ENCODE measurements at places on chromosomes 7 and 10.

DNA sequence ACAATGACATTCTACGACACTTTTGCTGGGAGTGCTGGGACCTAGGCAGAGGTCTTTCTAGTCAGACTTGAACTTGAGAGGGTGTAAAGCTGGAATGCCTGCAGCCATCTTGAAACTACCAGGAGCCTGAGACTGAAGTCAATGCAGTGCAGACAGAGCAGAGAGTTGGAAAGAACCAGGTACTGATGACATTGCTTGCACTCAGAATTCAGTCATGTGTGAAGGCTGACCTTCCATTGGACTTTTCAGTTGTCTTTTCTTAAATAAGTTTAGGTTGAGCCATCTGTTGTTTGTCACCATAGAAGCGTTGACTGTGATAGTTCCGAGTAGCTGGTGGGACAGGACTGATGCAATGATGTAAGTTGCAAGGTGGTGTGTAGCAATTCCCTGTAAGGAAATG is 3.1 kb upstream of the PLPP4 start:
- DNase-seq = no peak

GRCh38 chr7:45658716-45659495 is 84.7 kb downstream of the ADCY1 start:
- DNase-seq = no peak

GRCh38 chr10:4195213-4195612 is 410.2 kb upstream of the KLF6 start:
- no peak for DNase-seq

DNA sequence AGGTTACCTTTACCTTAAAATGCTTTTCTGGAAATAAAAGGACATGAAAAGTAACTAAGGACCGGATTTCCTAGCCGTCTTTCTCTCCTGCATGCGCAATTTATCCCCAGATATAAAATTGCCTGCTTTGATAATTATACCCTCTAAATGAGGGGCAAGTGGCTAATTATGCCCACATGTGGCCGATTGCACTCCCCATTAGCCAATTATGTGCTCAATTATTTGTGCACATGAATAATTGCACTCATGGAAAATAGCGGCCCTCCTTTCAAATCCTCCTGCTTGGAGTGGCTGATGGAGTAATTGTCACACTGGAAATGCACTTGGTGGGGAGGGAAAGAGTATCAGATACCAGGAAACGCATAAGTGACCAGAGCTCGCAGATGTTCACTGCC is 66.4 kb upstream of the ATRNL1 start:
- no peak for DNase-seq

DNA sequence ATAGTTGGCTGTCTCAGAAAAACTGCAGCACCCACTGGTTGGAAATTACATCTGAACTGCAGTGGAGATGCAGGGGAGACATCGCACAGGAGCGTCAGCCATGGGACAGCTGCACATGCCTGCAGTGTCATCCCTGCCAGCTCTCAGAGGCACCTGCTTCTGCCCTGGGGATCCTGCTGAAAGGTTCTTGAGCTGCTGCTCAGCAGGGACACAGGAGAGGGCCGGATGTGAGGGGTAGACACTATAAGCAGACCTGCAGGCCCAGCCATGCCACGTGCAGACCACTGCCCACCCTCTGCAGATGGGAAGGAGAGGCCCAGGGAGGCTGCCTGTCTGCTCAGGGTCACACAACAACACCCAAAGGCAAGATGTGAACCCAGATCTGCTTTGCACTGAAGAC is 601.4 kb downstream of the DNAJB6 start:
- DNase-seq = no peak

DNA sequence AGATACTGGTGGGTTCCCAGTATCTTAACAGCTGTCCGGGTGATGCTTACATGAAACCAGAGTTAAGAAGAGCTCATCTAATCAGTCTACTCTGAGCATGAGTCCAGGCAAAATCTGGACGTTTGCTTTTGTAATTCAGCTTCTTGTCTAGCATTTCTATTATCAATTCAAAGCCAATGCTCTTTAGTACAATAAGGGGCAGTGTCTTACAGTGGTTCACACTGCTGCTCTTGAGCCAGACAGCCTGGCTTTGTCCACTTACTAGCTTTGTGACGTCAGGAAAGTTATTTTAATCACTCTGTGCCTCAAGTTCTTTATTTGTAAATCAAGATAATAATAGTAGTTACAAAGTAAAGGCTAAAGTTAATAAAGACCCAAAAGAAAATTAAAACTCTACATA is 227.3 kb upstream of the TCF7L2 start:
- no peak for DNase-seq

GRCh38 chr10:105681051-105681450 is 1040.0 kb downstream of the SORCS3 start:
- no peak for DNase-seq

GRCh38 chr10:6314620-6315205 is 112.0 kb downstream of the PFKFB3 start:
- no peak for DNase-seq

- peak; percentile 26 for DNase-seq
These were observed 126.4 kb downstream of the RNLS start for GRCh38 chr10:88456730-88457129.

DNA sequence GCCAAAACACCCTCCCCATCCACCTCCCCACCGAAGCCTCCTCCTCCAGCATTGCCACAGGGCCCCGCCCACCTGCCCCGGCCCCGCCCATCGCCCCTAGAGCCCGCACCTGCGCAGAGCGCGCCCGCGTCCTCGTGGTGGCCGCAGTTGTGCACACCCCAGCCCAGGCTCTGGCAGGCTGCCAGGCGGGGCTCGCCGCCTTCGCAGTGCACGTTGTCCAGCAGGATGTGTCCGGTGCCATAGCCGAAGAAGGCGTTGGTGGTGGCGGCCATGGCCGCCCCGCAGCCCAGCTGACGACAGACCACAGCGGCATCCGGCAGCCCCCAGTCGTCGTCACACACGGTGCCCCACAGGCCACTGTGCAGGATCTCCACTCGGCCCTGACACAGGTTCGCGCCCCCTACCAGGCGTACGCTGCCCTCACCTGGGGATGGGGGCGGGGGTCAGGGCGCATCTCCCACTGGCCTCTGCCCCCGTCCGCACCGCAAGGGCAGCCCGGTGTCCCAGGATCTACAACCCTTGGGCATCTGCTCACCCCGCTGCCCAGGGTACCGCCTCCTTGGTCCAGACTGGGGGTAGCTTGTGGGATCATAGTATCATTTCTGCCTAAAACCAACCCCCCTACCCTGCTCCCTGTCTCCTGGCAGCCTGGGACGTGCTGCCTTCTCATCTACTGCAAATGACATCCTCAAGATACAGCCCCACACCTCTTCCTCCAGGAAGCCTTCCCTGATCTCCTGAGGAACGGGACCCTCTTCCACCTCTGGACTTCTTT is 11.9 kb downstream of the SSC4D start:
- DNase-seq = peak; percentile 71

DNA sequence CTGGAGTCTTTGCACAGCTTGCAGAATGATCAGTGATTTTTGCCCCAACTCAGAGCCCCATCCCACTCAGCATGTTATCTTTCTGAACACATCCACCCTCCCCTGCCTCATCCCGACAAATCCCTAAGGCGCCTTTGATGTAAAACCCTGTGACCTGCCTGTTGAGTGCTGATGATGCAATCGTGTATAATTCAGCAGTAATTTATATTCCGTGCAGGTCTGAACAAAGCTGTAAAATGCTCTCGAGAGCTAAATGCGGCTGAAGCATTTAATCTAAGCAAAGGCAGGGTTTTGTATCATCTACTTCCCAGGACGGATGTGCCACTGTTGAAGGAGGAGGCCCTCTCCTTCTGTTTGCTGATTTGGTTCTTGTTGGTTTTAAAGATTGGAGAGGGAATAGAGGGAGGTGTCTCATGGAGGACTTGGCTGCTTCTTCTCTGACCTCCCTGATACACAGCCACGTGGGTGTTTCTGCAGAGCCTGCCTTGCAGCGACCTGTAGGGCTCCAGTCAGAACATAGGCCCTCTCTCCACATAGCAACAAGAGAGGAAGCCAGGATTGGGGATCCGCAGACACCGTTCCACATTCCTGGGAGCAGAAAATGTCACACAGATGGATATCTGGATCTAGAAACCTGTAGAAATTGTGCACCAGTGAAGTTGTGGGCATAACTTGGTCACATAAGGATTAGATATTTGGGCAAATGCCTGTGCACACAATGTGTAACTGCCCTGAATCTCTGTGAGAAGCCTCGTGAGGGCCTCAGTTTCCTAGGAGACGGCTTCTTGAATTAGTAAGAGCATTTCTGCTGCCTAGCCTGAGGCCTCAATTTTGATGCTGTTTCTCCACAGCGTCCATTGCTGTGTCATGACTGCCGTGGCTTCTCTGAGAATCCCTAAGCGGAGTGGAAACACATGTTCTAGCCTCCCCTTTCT is 90.2 kb upstream of the AGK start:
- DNase-seq = no peak

DNA sequence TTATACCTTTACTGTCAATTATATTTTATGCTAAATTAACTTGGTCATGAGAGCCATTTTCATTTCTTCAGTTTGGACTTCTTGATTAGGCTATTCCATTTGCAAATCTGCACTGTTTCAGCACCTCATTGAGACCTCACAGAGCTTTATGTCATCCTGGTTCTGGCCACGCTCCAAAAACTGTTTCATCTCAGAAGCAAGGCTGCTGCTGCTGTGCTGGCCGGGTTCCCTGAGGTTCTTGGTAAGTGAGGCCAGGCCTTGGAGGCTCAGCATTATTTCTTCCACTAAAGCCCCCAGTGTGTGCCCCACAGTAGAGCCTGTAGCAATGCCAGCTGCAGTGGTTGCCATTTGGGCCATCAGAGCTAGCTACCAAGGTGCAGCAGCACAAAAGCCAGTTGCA is 7.8 kb upstream of the ZNF485 start:
- no peak for DNase-seq

- no peak for DNase-seq
These were observed 11.7 kb downstream of the NIPSNAP2 start for GRCh38 chr7:55975988-55976633.

All from HL-60 (cell line).